Esophagus squamous epithelium (tissue), 5 donors: ENCODE measurements at places on chromosomes 16 and 17.

DNA sequence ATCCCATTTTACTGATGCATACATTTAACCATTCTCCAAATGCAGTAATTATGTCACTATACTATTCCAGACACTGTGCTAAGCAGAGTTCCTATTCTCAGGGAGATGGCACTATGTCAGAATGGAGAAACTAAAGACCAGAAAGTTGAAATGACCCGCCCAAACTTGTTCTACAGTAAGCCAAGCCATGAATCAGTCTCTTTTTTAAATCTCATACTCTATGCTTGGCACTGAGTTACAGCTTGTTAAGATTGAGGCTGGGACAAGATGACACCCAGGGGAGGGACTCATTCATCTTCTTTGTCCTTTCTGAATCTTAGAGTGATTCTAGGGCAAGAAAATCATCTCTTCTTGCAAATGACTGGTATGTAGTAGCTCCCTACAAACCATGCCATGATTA lies 247.0 kb upstream of the CCL2 start:
- no peak for DNase-seq

- DNase-seq = no peak
Measured at GRCh38 chr17:56475116-56475515, 118.4 kb upstream of the NOG start.

GRCh38 chr16:85086347-85087291 lies 25.7 kb downstream of the CIBAR2 start:
- no peak for DNase-seq

- no peak for DNase-seq
Measured at GRCh38 chr17:79160980-79161636, 86.5 kb downstream of the ENGASE start.

DNA sequence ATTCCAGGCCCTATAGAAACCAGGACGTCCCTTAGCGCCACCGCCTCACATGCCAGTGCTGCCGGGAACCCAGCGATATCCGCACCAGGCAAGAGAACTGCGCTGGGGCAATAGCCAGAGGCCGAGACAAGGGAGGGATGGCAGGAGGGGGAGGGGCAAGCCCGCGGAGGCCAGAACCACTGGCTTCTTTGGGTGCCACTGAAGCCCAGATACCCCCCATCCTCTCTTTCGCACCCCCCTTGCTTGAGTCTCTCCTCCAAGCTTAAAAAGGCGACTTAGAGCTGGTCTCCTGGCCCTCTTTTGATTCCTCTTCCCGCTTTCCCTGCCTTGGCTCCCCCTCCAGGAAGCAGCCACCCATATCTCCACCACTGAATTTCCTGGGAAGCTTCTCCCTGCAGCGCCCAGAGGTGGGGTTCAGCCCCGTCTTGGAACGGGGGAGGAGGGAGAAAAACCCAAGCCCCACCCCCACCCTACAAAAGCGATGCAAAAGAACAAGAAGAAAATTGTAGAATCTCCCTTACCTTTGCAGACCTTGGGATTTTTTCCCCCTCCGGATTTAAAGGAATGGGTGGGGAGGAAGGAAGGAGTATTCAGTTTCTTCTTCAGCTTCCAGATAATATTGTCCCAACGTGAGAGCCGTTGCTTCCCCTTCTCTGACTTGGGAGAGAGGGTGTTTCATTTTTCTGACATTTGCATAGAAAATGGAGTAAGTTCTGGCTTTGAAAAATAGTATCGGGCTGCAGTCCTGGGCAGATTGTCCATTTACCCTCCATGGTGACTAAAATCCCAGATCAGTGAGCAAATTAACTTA lies 622 bp downstream of the HOXB6 start:
- DNase-seq = no peak

DNA sequence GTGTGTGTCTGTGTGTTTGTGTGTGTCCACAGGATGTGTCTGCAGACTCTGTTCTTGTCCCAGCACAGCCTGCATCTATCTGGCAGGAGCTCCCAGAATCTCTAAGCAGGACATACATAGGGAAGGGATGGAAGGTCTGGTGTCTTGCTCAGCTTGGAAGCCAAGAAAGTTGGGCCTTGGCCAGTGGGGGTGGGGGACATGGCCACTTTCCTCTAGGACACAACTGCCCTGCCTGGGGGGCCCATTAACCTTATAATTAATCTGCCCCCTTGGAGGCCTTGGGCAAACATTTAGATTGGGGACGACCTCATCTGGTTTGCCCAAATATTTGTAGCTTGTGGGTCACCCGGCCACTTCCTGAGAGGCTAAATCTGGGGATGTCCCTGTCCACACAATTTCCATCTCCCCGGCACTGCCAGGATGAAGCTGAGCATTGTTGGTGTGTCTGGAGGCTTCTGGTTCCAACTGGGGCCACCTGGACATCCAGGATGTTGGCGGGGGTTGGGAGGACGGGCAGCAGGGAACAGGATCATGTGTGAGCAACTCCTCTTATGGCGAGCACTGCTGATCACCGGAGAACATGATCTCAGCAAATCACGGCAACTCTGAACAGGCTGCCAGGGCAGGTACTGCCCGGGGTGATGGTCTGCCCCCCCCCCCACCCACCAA lies 17.2 kb upstream of the FOXF1 start:
- no peak for DNase-seq

DNA sequence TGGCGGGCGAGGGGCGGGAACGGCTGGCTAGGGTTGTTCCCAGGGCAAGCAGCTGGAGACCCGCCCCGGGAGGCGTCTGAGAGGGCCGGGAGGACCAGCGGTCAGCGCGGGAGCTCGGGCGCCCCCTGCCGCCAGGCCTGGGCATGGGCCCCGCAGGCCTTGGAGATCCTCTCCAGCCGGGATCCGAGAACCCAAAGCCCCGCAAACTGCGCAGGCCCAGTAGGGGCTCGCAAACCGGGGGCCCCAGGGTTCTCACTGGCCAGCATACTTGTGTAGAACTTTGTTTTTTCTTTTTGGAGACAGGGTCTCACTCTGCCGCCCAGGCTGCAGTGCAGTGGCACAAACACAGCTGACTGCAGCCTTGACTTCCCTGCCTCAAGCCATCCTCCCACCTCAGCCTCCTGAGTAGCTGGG lies 20.8 kb upstream of the ZNF423 start:
- DNase-seq = no peak

DNA sequence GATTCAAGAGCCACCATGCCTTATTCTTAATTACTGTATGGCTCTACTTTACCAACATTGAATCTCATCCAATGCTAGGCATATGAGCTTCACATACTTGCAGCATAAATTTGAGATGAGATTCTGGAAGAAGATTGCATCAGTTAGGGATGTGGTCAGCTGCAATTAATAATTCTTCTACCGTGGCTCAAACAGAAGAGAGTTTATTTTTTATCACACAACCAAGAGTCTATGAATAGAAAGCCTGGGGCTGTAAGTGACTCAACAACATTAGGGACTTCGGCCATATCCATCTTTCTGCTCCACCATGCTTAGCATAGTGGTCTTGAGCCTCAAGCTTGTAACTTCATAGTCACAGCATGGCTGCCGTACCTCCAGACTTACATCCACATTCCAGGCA lies 179.4 kb upstream of the IRX6 start:
- DNase-seq = no peak

- no peak for DNase-seq
Measured at GRCh38 chr17:81538651-81539570, 10.7 kb downstream of the FSCN2 start.

DNA sequence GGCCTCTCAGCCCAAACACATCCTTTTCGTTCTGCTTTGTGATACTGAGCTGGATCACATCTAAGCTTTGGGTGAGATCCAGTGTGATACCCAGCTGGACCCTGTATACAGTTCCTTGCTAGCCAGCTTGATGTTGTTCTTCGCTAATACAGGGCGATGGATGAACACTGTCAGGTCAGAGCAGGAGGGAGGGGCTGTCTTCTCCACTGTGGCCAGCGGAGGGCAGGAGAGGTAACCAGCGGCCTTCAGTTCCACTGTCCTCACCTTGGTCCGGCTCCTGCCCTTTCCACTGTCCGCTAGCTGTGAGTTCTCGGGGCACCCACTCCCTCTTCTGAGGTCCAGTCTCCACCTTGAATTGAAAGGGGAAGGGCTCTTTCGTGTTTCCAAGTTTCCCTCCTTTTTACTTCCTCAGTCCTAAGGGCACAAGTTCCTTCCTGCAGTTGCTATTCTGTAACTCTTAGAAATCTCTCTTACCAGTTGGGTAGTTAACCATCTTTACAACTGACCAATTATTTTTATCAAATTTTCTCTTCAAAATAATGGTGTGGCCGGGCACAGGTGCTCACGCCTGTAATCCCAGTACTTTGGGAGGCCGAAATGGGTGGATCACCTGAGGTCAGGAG lies 3.0 kb upstream of the ZNF213 start:
- no peak for DNase-seq

GRCh38 chr17:32927724-32928585 lies at the start of gene TMEM98:
TMEM98 (plus strand) TSS chr17:32928153; CDS start chr17:32931529, 3,376 bp downstream.
- no peak for DNase-seq

GRCh38 chr17:27481327-27481726 lies 25.1 kb downstream of the KSR1 start:
- DNase-seq = no peak

- DNase-seq = no peak
Measured at GRCh38 chr16:64144617-64145016, 977.2 kb downstream of the CDH11 start.

- no peak for DNase-seq
Measured at GRCh38 chr16:81544261-81544660, 99.7 kb downstream of the CMIP start.

GRCh38 chr16:50281391-50282009 lies 15.1 kb downstream of the ADCY7 start:
- DNase-seq = no peak

DNA sequence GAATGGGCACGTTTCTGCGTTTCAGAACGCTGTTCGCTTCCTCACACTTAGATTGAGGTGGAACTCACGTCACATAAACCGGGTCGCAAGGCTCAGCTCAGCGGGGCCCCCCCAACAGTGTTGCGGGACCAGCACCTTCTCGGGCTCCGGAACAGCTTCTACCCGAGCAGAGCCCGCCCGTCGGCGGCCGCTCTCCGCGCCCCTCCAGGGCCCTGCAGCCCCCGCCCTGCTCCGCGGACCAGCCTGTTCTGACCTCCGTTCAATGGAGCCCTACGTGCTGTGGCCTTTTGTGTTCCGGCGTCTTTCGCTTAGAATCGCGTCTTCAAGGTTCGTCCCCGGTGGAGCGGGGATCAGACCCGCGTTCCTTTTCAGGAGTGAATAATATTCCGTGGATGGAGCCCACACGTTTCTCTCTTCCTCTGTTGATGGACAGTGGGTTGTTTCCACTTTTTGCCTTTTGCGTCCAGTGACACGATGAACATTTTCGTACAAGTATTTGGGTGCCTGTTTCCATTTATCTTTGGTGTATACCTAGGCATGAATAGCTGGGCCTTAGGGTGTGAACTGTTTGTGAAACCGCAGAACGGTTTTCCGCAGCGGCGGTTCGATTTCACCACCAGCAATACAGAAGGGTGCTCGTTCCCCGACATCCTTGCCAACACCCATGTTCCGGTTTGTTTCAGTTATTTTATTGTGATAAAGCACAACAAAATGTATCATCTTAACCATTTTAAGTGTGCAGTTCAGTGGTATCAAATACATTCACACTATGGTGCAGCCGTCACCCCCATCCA lies 2.3 kb upstream of the SLC22A31 start:
- DNase-seq = no peak

DNA sequence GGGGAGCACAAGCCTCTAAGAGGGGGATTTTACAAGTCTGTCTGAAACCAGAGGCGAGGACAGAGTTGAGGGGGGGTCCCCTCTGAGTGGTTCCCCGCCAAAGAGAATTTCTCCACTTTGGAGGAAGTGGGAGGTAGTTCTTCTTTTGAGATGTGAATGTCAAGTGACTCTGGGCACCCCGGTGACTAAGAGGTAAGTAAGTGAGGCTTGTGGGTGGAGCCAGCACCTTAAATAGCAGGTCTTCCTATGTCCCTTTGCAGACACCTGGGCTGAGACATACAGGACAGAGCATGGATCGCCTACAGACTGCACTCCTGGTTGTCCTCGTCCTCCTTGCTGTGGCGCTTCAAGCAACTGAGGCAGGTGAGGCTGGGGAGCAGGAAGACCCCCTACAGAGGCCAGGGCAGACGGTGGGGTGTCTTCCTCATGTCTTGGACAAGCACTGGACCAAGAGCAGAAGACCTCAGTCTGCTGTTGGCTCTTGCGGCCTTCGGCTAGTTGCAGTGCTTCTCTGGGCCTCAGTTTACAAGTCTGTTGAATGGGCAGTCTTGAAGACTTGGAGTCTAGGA lies at the start of gene CCL22:
CCL22 (plus strand) TSS at position 257 of the 569 bp plus-strand sequence; CDS start at position 291, 34 bp downstream.
- no peak for DNase-seq

DNA sequence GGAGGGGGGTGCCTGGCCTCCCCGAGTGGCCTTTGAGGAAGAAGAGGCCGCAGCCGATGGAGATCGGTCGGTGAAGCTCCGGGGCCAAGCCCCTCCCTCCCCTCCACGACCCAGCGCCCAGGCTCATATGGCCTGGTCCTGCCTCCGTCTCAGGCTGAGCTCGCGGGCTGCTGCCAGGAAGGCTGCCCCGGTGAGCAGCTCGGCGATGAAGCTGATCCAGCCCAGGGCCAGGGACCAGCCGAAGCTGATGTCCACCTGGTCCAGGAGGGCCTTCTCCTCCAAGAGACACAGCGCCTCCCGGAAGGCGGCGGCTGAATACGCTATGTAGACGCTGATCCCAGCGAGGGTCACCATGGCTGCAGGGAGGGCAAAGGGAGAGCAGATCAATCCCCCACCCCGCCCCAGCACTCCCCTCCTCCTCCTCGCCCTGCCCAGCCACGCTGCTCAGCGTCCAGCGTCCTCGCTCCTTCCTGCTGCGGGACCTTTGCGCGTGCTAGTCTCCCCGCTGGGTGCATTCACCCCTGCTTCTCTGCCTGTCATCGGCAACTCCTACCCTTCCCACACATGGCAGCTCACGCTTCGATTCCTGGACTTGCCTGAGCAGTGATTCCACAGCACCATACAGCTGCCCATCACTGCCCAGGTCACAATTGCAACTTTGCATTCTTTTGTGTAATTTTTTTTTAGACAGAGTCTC lies 20.5 kb downstream of the TMEM114 start:
- DNase-seq = no peak
